Tibial nerve (tissue), 4 donors: ENCODE measurements at places on chromosomes 7 and 10.

DNA sequence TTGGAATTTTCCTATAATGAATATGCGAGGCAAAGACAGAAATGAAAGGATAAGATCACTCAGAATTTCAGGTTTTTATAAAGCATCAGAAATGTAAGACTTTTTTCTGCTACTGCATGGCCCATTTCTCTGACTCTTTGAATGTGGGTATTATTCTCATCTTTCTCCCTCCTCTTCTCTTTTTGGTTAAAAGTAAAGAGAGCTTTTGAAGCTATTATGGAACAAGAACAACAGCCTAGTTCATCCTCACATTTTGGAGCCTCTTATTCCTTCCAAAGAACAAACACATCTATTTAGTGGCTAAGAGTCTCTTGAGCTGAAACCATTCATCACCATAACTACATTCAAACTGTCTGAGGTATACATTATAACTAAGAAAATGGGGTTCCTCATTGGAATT is 19.4 kb upstream of the ATRNL1 start:
- H3K27me3 ChIP-seq = no peaks in the 10 kb centered on the region
- no peaks in the 10 kb centered on the region for H3K36me3 ChIP-seq
- H3K27ac ChIP-seq = no peak overlapping the region
- H3K4me1 ChIP-seq = no peaks in the 10 kb centered on the region

DNA sequence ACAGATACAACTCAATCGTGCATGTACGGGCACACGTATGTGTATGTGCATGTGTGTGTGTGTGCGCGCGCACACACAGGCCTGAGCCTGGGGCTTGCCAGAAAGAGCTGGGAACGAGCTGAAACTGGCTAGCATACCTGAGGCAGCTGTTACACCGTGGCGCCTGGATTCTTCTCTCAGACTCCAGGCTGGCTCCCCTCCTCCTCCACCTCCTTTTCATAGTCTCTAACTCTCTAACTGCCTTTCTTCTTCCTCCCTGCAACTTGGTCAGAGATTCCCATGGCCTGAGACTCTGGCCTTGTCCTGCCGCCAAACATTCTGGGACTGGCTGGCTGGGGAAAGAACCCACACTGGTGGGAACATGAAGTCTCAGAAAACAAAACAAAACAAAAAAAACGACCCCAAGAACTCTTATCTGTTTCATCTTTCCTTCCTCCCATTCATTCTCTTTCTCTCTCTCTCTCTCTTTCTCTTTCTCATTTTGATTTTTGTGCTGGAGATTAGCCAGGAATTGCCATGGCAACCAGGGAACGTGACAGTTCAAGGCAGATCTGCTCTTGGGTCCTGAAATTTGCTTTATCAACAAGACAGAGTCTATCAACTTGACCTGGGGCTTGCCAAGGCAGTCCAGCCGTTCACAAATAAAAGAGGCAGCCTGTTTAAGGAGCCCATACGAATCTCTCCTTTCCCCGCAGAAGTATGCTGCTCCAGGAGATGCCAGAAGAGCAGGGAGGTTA is 76.8 kb upstream of the SEM1 start:
- no peak overlapping the region for H3K4me3 ChIP-seq
- no peaks in the 10 kb centered on the region for H3K4me1 ChIP-seq
- H3K27me3 ChIP-seq = no peaks in the 10 kb centered on the region
- no peaks in the 10 kb centered on the region for H3K36me3 ChIP-seq
- DNase-seq = no peak

DNA sequence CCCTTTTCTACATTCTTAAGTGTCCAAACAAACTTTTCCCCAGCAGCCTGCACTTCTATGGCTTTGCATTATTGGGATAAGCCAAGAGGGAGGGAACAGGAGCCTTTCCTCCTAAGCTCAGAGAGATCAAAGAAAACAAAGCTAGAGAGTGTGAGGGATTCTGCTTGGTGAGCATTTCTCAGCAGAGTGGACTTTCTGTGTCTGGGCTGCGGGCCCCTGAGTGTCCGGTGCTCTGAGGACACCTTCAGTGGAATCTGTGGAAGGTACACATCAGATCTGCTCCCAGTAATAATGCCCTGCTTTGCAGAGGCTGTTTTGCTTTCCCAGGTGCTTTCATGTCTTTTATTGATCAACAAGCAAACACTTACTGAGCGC is 50.2 kb downstream of the KCNMA1 start:
- no peak overlapping the region for H3K27ac ChIP-seq
- H3K4me3 ChIP-seq = no peak overlapping the region
- DNase-seq = no peak

DNA sequence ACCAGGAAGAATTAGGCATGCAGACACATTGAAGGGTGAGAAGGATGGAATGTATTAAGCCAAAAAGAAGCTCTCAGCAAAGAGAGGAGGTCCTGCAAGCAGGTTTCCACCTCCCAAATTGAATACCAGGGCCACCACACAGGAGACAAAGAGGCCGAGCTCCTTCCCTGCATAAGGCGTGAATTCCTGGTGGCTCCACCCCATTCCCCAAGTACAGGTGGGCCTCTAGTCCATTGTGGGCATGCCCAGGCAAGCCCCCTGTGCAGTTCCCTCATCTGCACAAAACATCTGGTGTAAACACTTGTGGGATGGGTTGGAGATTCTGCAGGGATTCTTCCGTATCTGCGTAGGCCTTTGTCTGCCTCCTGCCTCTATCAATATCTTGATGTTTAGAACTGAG is 817.5 kb downstream of the NRG3 start:
- H3K27ac ChIP-seq = no peak overlapping the region
- no peaks in the 10 kb centered on the region for H3K36me3 ChIP-seq

GRCh38 chr7:36279200-36279925 is 110.3 kb upstream of the ANLN start:
- no peak overlapping the region for H3K4me3 ChIP-seq
- no peaks in the 10 kb centered on the region for H3K36me3 ChIP-seq
- peaks cover 7% of the 10 kb centered on the region for H3K4me1 ChIP-seq
- H3K27ac ChIP-seq = no peak overlapping the region
- no peaks in the 10 kb centered on the region for H3K27me3 ChIP-seq
